ENCODE measurements at places on chromosomes 13 and 19.

DNA sequence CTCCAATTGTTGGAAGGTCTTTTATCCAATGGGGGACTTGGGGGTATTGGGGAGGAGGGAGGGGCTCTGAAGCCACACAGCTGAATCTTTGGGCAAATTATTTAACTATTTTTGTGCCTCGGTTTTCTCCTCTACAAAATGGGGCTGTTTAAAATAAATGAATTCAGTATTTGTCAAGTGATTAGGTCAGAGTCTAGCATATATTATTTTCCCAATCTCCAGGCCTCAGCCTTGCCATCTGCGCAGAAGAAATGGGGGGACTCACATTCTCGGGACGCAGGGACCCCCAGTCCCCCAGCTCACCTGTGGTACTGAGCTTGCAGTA lies 1.5 kb downstream of the TLE5 start:
- DNase-seq = no peak

DNA sequence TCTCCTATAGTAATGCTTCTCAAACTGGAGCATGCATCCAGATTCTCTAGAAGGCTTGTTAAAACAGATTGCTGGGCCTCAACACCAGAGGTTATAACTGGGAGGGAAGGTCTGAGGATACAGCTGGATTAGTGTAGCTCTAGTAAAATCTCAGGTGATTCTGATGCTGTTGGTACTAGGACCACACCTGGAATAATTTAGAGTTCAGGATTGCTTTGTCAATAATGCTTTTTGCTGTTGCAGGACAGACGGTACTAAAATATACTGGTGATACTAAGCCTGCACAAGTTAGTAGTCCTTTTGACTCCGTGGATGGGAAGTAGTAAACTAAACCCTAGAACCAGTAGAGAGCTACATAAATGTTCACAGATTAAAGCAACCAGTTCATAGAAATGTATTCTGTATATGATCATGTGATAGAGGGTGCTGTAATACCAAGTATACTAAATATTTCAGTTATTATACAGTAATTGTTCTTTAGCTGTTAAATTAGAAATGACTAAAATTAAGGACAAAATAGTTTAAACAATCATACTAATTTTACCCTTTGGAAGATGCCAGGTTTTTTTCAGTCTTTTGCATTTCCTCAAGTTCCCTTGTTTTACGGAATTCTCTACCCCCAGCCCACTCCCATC lies 258.2 kb upstream of the STARD13 start:
- DNase-seq = no peak

GRCh38 chr13:45316338-45316737 lies 24.6 kb downstream of the TPT1 start:
- DNase-seq = no peak

GRCh38 chr13:48233889-48234488 lies 983 bp downstream of the ITM2B start:
- no peak for DNase-seq

DNA sequence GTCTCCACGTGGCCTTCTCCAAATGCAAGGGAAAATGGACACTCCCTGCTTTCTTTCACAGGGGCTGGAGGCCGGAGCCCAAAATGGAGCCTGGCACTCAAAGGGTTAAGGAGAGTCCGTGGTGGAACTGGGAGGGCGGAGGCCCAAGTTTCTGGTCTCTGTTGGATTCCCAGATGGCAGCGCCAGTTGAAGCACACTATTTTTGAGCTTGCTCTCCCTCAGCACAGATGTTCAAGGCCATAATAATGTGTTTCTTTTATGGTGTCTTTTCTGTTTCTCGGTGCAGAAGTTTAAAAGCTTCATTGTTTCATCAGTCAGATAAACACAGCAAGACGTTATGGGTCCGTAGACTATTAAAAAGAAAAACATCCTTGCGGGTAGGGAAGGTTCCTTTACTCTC lies 67.6 kb downstream of the TNFRSF19 start:
- DNase-seq = no peak

DNA sequence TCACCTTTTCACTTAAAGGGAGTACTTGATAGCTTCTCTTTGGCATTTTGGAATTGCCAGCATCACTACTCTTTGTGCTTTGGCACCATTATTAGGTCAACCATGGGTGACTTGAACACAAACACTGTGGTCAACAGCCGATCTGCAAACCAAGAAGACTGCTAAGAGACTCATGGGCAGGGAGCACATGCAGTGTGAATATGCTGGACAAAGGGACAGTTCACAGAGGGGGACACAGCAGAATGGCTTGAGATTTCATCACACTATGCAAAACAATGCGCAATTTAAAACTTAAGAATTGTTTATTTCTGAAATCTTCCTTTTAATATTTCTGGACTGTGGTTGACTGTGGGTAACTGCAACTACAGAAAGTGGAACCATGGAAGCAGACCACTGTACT lies 64.4 kb downstream of the LMO7 start:
- DNase-seq = no peak

DNA sequence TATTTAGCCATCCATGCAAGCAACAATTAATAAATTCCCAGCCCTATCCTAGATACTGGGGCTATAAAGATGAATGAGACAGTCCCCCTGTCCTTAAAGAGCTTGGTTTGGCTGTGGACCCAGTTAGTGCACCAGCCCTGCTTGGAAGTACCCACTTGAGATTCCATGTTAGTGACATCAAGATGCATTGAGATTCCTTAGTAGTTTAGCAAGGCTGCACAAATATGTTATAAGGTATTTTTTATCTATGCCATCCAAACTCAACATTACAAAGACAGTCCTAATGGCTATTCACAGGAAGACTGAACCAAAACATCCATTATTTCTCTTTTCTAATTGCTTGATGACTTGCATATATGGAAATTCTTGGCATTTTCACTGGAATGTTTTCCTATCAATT lies 48.8 kb upstream of the RAP2A start:
- no peak for DNase-seq

- DNase-seq = no peak
Measured at GRCh38 chr19:3851254-3852176, 17.3 kb downstream of the ZFR2 start.

DNA sequence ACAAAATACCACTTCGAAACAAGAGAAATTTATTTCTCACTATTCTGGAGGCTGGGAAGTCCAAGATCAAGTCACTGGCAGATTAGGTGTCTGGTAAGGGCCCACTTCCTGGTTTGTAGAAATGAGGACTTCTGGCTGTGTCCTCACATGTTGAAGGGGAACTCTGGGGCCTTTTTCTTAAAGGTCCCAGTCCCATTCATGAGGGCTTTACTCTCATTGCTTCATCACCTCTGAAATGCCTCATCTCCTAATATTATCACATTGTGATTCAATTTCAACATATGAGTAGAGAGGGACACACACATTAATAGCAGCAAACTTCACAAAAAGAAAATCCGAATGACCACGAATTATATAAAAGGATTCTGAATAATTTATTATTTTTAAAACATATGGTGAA lies 21.6 kb upstream of the SIGLEC14 start:
- DNase-seq = no peak

DNA sequence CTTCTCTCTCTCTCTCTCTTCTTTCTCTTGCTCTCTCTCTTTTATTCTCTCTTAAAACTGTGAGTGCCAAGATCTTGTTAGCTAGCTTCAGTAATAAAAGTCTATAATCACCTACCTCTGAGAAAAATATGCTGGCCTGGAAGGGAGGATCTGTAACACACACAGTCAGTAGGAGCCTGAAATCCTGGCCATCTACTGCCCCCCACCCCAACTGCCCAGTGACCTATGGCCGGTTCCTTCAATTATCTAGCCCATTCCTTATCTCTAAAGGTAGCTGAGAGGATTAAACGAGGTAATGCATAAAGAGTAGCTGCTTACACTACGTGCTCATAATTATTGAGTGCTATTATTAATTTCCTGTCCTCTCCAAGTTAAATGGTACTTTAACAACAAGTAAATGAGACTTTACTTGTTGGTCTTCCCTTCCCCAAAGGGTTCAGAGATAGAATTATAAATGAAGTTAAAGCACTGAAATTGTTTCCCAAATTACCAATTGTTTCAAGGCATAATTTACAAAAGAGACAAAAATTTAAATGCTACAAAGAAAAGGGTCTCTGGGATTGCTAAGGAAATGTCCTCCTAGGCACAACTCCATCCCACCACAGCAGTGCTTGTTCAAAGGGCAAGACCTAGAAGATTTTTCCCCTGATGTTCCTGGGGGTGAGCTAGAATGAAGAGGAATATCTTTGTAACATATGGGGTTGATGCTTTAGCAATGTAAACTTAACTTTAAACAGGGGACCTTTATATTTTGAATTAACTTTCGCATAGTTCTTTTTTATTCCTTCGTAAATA lies 1.8 kb downstream of the LCP1 start:
- DNase-seq = no peak

- DNase-seq = no peak
Measured at GRCh38 chr13:49998714-49999624, 2.1 kb downstream of the TRIM13 start.

GRCh38 chr19:16048583-16048982 lies 27.7 kb upstream of the TPM4 start:
- DNase-seq = no peak

DNA sequence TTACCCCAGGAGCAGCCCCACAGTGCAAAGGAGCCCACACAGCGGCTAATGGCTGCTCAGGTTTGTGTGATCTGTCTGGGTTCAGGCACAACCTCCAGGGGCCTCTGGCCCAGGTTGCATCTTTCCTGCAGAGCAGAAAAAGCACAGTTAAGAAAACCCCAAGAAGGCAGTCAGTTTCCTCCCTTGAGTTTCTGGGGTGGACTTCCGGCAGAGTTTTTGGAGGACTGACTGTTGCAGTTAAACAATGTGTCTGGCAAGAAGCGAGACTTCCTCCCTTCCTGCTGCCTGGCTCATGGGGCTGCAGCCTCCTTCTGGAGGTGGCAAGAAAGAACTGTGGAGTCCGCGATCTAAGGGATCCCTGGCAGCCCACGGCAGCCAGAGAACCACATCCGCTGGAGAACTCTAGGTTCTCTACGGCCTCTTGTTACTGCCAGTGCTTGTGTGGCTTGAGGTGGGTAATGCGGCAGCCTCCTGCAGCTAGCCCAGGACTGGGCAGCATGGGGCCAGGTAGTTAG lies 114.4 kb downstream of the ZDHHC20 start:
- DNase-seq = no peak

DNA sequence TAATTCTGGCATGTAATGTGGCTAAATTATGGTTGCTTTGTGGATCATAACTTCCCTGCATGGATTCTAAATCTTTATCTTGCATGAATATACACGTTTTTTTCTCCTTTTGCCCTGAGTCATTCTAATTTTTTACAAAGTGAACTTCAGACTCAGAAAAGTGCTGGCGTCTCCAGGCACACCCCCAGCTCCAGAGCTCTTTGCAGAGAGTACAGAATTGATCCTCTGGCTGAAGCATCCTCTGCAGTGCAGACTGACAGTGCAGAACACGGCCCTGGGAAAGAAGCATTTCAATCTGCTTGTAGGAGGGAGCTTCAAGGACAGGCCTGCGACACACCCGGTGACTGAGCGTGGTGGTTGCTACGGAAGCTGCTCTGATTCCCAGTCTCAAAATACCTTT lies 228.1 kb downstream of the FGF9 start:
- no peak for DNase-seq

DNA sequence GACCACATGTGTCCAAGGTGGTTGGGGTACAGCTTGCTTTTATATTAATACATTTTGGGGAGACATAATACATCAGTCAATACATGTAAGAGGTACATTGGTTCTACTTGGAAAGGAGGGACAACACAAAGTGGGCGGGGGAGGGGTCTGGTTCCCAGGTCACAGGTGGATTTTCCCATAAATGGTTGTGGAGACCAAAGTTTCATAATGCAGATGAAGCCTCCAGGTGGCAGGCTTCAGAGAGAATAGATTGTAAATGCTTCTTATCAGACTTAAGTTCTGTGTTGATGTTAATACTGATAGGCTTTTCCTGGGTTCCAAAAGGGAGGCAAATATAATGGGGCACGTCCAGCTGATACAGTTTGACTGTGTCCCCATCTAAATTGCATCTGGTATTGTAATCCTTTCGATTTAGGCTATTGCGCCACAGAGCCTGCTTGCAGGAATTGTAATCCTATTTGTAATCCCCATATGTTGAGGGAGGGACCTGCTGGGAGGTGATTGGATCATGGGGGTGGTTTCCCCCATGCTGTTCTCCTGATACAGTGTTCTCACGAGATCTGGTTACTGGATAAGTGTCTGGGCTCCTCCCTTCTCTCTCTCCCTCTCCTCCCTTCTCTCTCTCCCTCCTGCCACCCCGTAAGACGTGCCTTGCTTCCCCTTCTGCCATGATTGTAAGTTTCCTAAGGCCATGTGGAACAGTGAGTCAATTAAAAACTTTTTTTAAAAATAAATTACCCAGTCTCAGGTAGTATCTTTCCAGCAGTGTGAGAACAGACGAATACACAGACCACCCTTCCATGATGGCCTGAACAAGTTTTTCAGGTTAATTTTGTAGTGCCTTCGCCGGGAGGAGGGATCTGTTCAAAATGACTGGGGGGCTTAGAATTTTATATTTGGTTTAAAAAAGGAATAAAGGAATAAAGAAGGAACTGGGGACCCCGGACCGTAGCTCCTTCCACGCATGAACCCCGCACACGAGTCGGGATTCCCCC lies 44.9 kb downstream of the ZNF823 start:
- no peak for DNase-seq

DNA sequence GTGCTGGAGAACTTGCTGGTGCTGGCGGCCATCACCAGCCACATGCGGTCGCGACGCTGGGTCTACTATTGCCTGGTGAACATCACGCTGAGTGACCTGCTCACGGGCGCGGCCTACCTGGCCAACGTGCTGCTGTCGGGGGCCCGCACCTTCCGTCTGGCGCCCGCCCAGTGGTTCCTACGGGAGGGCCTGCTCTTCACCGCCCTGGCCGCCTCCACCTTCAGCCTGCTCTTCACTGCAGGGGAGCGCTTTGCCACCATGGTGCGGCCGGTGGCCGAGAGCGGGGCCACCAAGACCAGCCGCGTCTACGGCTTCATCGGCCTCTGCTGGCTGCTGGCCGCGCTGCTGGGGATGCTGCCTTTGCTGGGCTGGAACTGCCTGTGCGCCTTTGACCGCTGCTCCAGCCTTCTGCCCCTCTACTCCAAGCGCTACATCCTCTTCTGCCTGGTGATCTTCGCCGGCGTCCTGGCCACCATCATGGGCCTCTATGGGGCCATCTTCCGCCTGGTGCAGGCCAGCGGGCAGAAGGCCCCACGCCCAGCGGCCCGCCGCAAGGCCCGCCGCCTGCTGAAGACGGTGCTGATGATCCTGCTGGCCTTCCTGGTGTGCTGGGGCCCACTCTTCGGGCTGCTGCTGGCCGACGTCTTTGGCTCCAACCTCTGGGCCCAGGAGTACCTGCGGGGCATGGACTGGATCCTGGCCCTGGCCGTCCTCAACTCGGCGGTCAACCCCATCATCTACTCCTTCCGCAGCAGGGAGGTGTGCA lies 587 bp downstream of the S1PR4 start:
- no peak for DNase-seq

DNA sequence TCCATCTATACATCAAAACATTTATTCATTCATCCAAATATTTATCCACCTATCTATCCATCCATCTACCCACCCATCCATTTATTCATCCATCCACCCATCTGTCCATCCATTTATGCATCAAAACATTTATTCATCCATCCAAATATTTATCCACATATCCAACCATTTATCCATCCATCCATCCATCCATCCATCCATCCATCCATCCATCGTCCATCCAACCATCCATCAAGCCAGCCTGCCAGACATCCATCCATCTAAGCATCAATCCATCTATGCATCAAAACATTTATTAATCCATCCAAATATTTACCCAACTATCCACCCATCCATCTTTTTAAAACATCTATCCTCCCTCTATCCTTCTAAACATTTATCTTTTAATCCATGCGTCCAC lies 62.2 kb downstream of the UNC13A start:
- DNase-seq = no peak
